ENCODE measurements at places on chromosomes 7 and 10.

- DNase-seq = no peak
Observed at GRCh38 chr10:113041324-113041723, 91.3 kb downstream of the TCF7L2 start.

DNA sequence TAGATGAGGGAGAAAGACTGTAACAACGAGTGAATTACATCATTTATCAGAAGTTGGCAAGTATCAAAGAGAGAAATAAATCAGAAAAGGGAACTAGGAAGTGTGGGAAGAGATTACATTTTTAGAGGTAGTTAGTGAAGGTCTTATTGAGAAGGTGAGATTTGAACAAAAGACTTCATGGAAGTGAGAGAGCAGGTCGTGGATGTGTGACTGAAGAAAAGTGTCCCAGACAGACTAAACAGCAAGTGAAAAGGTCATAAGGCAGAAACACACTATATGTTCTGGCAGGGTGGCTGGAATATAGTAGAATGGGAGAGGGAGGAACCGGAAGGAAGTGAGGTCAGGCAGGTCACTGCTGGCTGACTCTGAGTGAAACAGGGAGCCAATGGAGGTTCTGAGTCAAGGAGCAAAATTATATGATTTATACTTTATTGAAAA, 35.7 kb upstream of the RHOBTB1 start:
- DNase-seq = no peak

DNA sequence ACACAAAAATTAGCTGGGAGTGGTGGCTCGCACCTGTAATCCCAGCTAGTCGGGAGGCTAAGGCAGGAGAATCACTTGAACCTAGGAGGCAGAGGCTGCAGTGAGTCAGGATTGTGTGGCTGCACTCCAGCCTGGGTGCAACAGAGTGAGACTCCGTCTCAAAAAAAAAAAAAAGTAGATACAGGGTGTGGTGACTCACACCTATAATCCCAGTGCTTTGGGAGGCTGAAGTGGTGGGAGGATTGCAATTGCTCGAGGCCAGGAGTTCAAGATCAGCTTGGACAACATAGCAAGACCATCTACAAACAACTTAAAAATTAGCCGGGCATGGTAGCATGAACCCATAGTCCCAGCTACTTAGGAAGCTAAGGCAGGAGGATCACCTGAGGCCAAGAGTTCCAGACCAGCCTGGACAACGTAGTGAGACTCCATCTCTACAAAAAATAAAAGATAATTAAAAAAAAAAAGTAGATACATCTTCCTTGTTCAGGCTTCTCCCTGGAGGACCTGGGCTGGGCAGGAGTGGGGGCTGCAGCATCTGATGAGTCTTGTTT, 2.0 kb downstream of the MOSPD3 start:
- no peak for DNase-seq

DNA sequence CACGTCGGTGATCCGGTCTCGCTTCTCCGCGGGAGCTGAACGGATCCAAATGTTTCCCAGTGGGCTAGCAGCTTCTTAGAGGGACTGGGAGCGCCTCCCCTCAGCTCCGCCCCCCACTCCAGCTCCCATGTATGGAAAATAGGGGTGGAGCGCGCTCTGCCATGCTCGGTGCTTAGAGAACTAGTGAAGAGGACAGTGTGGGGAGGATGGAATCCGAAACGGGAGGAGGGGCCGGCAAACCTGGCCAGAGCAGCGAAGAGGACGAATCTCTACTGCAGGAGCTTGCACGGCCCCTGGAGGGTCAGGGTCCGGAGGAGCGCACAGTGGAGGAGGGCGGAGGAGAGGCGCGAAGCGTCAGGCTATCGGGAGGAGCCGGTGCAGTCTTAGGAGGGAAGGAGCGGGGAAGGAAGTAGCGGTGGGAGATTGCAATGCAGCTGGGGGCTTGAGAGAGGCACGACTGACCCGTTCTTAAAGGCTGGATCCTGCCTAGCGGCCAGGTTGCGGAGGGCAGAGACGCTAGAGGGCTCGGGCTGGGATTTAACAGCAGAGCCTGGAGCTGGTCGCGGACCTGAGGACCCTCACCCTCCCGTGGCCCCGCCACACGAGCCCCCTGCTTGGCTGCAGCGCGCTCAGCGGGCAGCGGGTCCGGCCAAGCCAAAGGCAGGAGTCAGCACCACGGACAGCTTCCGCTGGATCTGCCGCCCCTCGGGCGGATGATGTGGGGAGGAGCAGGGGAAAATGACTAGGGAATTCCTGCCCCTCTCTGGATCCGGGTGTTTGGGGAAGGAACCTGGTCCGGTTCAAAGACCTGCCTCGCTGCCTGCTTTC, at the start of gene PRLHR:
Gene PRLHR (minus strand): TSS at position 51 of the 828 bp plus-strand sequence. CDS start 404 bp downstream, outside the sequence.
- DNase-seq = no peak

GRCh38 chr7:112596260-112596659, 115.5 kb downstream of the LSMEM1 start:
- DNase-seq = no peak
